Endothelial cell (in vitro differentiated cells): ENCODE measurements at places on chromosomes 6 and 20. TPM values are rescaled to one million over a fixed set of nuclear protein-coding genes. Genes with fewer than 3 reads are reported as not detected.

The WFDC5 gene
- total RNA-seq, result not detected

The PPP1R16B gene
- total RNA-seq, result 46.9 TPM

The C20orf144 gene
- not detected for total RNA-seq

DNA sequence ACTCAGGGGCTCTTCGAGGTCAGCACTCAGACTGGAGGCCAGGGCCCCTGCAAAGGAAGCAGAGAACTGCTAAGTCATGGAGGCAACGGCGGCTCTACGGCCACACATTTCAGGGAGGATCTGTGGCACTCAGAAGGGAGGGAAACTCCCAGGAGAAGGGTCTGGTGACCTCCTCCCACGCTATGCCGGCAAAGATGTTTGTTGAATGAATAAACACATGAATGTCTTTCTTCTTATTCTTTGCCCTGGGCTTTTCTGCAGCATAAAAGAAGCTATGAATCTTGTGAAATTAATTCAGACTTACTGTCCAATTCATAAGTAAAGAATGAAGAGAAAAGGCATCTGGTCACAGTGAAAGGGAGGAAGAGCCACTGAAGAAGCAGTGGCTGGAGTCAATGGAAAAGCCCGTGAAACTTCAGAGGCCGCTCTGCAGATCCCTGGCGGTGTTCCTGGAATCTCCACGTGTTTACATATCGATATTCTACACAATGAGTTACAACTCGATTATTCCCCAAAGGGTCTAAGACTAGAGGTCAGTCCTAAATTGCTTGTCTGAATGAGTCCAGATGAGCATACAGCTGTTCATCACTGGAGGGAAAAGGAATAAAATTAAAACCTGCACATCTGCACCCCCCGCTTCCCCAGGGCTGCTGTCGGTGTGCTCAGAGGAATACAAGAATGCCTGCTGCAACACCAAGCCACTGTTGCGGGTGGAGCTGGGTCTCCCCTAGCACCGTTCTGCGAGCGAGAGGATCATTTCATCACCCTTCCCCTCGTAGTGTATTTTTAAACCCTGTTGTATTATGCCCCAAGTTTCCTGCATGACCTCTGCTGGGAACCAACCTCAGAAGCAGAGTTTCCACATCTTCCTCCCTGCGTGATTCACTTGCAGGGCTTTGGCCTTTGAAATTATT, 25.6 kb downstream of the INSM1 start:
- DNase-seq, result no peak

- DNase-seq, result no peak
These were observed 132.8 kb downstream of the FNDC1 start for GRCh38 chr6:159301810-159302593.

DNA sequence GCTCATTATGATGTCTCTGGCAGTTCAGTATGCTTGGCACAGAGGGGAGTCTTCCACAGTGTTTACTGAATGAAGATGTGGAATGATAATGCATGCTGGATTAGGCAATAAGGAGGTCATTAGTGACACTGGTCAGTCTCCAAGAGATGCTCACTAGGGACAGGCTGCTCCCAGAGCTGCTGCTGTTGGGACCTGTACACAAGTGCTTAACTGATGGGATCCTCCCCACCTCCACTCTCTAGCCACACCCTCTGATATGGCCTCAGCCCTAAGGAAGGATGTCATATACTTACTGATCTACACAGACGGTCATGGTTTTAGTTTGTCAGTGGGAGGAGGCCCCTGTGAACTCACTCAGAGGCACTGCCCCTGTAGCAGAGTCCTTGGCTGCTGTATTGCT, 73.4 kb downstream of the MYB start:
- no peak for DNase-seq

GRCh38 chr6:16704401-16705045, 56.7 kb downstream of the ATXN1 start:
- no peak for DNase-seq

DNA sequence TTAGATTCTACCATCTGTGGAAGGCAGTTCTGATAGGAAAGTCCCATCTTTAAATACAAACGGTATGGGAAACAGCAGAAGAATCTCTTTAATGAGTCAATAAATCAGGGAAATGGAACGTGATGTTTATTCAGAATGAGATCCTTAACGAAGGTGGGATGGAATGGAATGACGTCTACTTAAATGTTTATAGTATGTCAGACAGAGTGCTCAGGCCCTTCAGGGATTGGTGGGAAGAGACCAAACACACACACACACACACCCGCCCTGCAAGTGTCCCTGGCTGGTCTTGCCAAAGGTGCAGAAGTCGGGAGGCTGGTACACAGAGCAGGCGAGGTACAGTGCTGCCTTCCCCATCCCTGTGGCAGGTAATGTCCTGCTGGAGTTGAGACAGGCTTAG, 164.0 kb downstream of the FARS2 start:
- no peak for DNase-seq

GRCh38 chr6:26420688-26421171, 18.7 kb downstream of the BTN3A1 start:
- peak; percentile 38 for DNase-seq

DNA sequence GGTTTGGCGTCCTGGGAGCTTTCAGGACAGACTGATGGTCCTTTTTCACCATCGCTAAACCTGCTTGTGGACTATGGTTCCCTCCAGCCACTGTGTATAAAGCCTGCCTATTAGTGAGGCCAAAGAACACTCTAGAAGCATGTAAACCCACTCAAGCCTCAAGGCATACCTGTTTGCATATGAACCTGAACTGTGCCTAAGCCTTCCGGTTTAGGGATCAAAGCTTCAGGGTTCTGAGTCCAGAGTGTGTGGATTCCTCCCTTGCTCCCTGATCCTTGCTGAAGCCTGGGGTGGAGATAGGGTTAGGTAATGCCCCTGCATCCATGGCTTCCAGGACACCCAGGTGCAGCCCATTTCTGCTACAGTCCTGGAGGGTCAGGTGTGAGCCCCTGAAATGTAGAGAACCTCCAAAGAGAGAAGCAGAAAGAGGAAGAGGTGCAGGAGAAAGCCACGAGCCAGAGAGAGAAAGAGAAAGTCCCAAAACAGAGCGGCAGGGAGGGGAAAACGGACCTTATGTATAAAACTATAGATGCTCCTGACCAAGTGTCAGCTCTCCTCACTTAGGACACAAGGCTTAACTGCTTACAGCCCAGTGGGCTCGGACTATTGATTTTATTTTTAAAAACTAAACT, 93.3 kb downstream of the SCML4 start:
- DNase-seq, result no peak

DNA sequence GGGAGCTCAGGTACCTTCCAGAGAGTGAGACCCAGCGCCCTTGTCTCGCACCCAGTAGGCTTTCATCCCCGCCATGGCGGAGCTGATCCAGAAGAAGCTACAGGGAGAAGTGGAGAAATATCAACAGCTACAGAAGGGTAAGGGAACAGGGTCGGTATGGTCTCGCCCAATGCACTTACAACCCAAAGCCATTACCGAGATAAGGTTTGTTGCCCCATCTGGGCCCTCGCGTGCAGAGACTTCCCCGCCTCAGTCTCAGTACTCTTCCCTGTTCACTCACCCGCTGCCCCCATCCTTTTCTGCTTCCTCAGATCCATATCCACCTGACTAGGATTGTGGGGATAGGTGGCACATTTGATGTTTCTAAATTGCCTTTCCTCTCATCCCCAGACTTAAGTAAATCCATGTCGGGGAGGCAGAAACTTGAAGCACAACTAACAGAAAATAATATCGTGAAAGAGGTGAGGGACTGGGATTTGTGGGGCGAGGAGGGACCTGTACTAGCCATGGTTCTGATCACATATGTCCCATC, 449 bp downstream of the PFDN6 start:
- no peak for DNase-seq

DNA sequence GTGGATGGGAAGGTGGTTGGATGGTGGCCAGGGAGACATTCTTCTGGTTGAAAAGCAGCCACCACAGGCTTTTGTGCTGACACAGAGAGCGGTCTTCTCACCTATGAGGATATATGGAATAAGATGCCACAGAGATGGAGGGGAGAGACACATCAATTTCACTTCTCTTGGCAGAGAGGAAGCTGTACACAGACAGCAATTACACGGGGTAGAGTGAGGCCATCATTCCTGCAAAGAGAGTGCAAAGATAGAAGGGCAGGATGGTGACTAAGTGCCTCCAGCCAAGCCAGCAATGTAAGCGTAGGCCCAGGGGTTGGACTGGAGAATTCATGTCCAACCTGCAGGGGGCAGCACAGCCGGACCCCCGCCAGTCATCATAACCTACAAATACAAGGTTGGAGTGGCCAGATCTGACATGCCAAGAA, 56.4 kb downstream of the NRN1 start:
- DNase-seq, result peak; percentile 61

GRCh38 chr6:12288211-12288618, 1.9 kb upstream of the EDN1 start:
- no peak for DNase-seq

GRCh38 chr6:25094726-25095125, 159.0 kb upstream of the RIPOR2 start:
- DNase-seq, result no peak

DNA sequence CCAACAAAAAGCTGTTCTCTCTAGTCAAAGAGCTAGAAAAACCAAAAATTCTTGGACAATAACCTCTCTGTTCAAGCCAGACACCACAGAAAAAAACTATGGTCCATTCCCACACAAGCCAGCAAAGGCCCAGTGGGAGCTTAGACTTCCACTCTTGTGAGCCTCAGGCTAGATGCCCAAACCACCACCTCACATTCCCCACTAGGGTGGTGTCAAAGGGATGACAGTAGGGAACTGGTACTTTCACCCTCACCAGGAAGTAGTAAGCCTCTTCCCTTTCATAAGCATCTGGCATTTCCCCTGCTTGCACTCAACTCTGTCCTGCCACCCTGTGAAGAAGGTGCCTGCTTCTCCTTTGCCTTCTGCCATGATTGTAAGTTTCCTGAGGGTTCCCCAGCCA, 58.4 kb upstream of the RNF217 start:
- no peak for DNase-seq

DNA sequence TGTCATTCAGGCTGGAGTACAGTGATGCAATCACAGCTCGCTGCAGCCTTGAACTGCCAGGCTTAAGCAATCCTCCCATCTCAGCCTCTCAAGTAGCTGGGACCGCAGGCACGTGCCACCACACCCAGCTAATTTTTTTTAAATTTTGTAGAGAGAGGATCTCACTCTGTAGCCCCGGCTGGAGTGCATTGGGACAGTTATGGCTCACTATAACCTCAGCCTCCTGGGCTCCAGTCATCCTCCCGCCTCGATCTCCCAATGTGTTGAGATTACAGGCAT, 86.5 kb downstream of the SERAC1 start:
- no peak for DNase-seq

DNA sequence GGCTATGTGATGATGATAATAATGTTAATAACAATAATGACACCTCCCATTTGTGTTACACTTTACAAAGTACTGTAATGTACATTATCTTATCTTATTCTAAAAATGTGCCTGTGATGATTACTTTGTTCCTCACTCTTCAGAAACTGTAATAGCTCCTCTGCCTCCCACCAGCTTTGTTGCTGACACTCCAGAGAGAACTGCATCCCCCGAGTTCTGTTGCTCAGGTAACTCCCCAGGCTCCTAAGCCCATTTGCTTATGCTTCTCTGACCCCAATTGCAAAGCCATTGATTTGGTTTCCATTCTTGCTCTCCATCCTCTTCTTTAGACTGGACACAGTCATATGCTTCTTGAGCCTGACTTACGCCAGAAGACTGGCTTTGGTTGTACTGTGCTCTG, 319.7 kb downstream of the EPM2A start:
- no peak for DNase-seq

DNA sequence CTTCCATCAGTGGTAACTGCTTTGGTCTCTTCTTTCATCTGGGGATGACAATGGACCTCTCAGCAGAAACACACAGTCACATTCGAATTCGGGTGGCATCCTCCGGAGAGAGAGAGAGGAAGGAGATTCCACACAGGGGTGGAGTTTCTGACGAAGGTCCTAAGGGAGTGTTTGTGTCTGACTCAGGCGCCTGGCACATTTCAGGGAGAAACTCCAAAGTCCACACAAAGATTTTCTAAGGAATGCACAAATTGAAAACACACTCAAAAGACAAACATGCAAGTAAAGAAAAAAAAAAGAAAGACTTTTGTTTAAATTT, 6.1 kb downstream of the EDN1 start:
- no peak for DNase-seq
